ENCODE measurements at places on chromosomes 2 and 18.

DNA sequence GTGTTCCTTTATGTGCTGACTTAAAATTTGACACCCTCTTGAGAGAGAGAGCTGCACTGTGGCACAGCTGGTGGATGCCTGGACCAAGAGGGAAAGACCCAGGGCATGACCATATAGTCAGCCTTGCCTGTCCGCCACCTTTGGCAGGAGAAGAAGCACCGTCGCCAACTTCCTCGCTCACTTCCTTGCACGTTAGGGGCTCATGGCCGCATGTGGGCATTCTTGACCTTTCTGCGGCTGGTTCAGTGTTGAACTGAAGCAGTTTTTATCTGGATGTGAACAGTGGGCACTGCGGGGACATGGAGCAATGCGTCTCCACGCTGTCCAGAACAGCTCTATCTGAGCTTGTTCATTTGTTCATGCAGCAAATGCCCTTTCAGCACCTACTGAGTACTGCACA lies 66.9 kb downstream of the TRAPPC12 start:
- no peak for DNase-seq

GRCh38 chr2:38613849-38614213 lies 11.1 kb upstream of the HNRNPLL start:
- DNase-seq: no peak

DNA sequence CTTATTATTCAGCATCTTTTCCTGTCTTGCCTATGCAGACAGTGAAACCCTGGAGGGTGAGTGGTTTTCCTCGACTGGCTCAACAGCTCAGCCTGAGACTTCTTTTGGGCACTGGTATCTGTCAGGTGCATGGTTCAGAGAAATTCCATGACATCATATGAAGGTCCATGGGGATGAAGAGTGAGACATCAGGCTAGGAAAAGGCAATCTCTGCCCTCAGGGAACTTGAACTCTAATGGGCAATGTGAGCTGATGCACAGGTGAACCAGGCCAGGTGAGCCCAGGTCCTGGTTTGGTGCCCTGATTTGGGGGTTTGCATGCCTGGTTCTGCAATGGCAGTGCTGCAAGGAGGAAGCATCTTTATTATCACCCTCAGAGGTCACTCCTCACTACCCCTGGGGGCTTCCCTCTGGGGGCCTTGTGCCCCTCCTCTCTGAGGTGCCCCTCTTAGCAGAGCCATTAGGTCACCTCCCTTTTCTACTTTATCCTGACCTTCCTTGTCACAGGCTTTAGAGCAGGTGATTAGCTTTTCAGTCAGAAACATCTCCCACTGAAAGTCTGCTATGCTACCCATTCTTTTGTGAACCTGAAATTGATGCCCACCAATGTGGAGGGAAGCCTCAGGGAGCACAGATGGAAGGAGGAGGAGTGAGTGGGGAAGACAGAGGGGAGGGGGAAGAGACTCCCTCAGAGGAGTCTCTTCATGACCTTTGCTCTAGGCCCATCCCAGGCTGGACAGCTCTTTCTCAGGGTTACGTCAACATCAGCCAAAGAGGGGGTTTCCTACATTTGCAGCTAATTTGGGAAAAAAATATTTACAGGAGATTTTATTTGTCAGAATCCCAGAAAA lies 47.3 kb downstream of the MERTK start:
- DNase-seq: no peak

GRCh38 chr2:113977060-113977659 lies 87.3 kb downstream of the ACTR3 start:
- no peak for DNase-seq

- DNase-seq: peak; percentile 59
Measured at GRCh38 chr2:43513216-43513615, 82.6 kb downstream of the THADA start.

DNA sequence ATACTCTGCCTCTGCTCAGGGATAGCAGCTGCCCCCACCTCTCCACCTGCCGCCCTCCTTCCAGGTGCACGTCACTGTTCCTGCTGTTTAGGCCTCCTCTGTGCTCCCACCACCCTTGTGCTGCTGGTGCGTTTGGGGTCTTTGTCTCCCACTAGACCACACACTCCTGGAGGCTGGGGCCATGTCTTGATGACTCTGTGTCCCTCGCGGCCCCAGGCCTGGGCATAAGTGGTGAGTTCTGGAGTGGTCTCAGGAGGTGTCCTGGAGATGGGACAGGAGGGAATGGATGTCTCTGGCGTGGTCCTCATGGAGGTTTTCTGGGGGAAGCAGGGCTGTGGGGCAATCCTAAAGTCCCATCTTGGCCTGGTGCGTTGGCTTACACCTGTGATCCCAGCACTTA lies 132.1 kb downstream of the TFCP2L1 start:
- no peak for DNase-seq

DNA sequence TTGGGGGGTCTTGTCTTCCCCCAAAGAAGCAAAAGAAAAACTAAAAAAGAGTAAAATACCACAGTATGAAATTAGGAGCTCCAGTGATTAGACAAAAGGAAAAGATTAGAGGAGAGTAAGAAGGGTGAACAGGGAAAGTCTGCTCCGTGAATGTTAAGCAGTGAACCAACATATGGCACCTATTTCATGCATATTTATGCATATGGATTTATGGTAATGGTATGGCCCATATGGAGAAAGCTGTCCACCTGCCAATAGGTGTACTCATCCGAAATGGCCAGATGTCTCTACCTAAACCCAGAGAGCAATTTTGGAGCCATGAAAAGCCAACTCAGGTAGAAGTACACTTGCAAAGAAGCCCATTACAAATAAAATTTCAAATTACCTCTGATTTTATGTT lies 404.0 kb upstream of the RAB6C start:
- no peak for DNase-seq

DNA sequence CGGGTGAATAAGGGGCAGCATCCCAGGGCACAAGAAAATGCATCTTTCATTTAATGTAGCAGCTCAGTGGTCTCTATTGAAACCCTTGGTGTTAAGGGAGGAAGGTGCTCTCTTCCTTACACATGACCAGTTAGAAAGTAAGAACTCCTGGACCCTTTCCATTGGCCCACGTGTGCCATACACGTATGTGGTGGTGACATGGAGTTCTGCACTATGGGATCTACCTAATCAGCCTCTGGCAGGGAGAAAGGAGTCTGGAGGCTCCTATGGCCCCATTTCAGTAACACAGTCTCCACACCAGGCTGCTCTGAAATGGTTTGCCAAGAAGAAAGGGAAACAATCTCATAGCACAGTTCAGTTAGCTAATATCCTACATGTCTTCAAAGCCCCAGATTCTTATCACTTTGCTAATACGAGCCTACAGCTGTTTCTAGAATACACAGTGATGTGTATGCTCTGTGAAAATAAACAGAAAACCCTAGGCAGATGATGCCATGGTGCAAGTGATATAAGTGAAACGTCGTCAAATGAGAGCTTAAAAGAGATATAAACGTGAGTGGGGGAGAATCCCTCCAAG lies 7.0 kb downstream of the EFEMP1 start:
- DNase-seq: peak; percentile 62

DNA sequence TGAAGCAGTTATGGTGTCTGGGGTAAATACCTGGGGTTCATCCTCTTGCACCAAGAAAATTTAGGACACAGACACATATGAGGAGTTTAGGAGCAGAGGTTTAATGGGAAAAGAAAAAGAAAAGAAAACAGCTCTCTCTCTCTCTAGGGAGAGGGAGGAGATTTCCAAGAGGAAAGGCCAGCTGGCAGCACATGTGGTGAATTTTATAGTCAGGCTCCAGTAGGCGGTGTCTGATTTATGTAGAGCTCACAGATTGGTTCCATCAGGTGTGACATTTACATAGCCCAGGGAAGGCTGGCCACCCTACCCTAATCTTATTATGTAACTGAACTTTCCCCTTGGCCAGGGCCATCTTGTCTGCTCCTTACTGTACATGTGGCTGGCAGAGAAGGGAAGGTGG lies 297.5 kb upstream of the RGPD4 start:
- no peak for DNase-seq

Measured in fibroblast of lung (primary cell).